ENCODE measurements at places on chromosomes 12 and 14. TPM values are rescaled to one million over a fixed set of nuclear protein-coding genes. Genes with fewer than 3 reads are reported as not detected.

- DNase-seq, result no peak
Observed at GRCh38 chr14:50726372-50727107, 58.4 kb upstream of the SAV1 start.

GRCh38 chr14:96250485-96250884, 5.5 kb upstream of the BDKRB1 start:
- DNase-seq, result no peak

GRCh38 chr12:90167518-90168208, 459.0 kb upstream of the ATP2B1 start:
- DNase-seq, result no peak

DNA sequence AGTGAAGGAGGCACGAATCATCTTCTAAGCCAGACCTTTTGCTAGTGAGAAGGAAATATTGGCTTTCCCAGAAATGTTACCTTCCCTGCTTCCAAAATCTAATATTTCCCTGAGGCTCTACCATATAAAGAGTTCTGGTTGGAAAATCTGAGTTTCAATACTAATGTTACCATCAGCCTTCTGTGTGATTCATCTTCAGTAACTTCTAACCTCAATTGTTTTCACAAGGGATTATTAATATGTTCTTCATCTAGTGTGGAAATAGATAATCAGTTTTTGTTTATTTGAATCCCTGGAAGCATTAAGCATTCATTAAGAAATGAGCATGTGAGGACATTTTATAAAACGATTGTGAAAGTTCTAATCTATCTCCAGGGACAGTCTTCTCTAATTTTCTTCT, 720.9 kb downstream of the AACS start:
- no peak for DNase-seq

Gene CLEC2A
- not detected for polyA plus RNA-seq

DNA sequence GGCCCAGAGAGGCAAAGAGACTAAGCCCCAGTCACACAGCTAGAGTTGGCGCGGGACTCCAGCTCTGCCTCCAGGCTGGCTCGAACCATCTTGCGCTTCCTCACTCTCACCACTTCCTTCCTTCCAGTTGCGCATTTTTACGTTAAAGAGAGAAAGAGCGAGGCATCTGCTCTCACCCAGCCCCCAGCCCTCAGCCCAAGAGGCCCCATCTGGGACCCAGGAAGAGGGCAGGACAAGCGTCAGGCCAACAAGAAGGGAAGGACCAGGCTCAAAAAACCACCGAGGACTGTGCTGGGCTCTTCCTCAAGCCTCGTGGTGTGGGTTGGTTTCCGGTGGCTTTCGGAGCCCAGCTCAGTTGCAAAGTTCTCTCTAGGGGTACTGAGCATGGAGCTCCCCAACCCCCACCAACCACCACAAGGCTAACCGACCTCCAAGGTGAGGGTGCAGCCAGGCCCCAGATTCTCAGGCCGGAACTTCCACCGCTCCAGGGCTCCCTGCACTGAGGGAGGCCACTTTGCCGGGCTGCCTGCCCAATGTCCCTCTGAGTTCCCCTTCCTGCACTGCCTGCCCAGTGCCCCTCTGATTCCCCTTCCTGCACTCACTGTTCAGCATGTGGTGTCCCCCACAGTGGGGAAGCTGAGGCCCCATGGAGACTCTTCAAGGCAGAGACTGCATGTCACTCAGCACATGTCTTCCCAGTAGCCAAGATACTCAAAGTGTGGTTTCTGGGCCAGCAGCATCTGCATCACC, 35.9 kb downstream of the TESC start:
- no peak for DNase-seq

- no peak for DNase-seq
Observed at GRCh38 chr12:18373181-18373580, 111.9 kb downstream of the PIK3C2G start.

DNA sequence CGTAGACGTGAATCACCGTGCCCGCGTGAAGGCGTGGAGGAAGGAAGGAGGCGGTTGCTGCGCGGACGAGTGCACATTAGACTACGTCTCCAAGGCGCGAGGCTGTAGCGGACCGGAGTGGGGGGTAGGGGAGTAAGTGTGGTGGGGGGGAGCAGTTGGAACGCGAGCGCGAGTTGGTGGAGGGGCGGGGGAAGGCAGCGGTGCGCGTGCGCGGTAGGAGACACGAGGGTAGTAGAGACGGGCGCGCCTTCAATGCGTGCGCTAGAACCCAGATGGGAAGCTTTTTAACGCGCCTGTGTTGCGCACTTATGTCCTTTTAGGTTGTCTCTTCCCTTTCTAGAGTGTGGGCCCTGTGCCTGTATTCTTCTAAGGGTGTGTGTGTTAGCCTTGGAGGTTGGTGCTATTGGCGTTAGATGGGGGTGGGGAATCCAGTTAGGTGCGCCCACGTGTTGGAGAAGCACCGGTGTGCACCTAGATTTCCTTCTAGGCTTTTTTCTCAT, 604 bp downstream of the EIF4B start:
- DNase-seq, result peak; percentile 86

Gene FAM181A
- polyA plus RNA-seq, result not detected

Gene HAL
- not detected for polyA plus RNA-seq

DNA sequence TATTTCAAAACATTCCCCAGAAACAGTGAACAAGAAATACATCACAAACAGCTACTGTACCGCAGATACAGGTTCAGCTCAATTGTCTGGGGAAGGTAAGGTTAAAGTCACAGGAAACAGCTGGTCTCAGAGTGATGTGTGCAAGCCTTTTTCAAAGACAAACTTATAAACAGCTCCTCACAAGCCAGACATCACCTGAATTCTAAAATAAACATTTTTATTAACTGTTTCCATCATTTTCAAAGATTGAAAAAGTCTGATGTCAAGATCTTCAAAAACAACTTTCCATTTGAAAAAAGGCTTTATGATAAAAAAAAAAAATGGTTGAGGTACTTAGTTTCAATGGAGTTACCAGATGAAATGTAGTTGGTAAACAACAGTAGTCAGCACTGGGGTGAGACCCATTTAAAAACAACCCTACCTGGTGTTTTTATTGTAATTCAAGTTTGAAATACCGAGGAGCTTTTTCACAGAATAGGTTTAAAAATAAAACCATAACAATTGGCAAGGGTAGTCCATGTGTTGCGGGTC, 4.0 kb downstream of the BTG1 start:
- DNase-seq, result no peak
